Activated naive CD4-positive, alpha-beta T cell treated with anti-CD3 and anti-CD28 coated beads for 36 hours (primary cell): ENCODE measurements at places on chromosomes 16 and 17.

- no peak for DNase-seq
Measured at GRCh38 chr17:83026311-83026811, 53.0 kb upstream of the METRNL start.

DNA sequence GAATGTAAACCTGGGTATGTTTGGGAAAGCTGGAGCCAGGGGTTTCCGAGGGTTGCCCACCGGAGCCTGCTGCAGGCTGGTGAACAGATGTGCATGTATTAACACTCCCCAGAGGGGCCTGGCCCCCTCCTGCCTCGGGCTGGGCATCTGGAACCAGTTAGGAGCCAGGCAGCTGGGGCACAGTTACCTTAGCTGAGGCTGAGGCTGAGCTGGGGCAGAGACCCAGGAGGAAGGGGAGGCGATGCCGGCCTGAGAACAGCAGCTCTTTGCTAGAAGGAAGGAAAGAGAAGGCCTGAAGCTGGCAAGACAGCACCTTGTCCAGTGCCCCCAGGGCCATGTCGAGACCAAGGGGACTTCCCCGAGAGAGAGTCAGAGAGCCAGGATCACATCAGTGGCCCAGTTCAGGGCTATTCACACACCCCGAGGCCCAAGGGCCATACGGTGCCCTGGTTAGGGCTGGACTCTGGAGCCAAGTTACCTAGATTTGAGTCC is 65.8 kb downstream of the RMI2 start:
- no peak for DNase-seq

GRCh38 chr16:86337138-86337537 is 173.2 kb upstream of the FOXF1 start:
- no peak for DNase-seq

DNA sequence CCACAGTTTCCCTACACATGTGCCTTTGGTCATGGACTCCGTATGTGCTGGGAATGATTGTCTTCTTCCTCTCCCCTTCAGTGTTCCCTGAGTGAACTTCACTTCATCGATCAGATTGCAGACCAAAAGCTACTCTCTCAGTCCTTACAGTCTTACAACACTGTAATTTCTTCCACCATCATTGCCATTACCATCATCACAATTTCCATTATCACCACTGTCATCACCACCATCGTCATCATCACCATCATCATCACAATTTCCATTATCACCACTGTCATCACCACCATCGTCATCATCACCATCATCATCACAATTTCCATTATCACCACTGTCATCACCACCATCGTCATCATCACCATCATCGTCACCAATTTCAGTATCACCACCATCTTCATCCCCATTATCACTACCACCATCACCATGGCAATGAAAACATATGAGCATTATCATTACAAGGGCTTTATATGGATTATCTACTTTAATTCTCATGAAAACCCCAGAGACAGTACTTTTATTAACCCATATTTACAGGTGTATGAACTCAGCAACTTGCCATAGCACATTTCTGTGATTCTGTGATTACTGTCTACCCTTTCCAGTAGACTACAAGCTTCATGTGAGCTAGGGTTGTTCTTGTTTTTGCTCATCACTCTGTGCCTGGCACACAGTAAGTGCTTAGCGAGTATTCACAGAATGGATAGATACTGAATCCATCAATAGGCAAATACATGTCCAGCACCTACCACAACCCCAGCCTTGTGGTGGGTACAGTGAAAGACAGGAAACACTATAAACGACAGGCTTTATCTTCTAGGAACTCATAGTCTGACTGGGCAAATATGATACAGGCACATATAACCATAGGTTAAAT is 327.0 kb downstream of the XYLT1 start:
- no peak for DNase-seq

DNA sequence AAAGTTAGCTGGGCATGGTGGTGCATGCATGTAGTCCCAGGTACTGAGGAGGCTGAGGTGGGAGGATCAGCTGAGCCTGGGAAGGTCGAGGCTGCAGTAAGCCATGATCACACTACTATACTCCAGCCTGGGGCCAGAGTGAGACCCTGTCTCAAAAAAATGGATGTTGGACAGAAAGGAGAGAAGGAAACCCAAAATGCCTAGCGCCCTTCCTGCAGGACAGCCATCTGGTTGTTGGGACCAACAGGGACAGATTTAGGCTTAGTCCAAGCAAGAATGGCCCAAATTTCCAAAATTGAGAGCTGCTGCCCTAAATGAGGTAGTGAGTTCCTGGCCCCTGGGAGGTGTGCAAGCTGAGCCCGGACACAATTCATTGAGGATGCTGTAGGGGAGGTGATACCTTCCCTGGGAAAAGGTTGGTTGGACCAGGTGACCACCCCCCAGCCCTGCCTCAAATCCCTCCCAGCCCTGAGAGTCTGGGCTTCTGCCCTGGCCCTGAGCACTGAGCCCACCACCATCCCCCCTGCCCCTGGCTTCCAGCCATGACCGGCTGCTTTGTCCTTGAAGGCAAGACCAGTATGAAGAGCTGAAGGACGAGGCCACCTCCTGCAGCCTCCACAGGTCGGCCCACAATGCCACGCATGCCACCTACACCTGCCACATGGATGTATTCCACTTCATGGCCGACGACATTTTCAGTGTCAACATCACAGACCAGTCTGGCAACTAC is 35.1 kb downstream of the IL21R start:
- no peak for DNase-seq
